ENCODE measurements at places on chromosomes 6 and 20.

GRCh38 chr6:17771609-17772008 lies 64.9 kb upstream of the NUP153 start:
- no peak for ATAC-seq

DNA sequence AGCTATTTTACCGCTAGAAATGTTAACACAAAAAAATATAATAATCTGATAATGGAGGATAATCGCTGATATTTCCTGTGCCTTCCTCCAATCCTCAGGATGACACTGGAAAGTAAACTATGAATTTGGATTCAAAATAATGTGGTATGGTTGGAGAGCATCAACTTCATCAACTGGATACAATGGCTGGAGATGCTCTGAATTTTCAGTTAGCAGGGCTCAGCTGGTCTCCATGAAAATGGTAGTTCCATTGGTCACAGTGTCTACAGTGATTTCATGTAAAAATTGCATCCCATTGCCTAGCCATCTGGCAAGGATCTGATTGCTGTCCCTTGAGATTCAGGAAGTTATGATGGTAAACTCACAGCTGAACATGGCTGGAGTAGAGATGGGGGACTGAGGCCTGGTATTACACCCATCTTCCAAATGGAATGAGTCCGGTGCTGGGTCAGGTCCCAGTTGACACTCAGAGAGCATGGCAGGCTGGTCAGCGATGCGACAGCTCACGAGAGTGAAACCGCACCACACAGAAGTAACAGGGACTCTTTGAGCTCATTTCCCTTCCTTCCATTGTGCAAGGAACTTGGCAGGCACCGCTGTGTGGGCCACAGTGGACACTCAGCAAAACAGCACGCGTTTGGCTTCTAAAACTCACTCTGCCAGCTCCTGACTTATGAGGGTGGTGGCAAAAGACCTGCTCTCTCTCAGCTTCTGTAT lies 142.4 kb upstream of the TNFAIP3 start:
- ATAC-seq, result no peak

DNA sequence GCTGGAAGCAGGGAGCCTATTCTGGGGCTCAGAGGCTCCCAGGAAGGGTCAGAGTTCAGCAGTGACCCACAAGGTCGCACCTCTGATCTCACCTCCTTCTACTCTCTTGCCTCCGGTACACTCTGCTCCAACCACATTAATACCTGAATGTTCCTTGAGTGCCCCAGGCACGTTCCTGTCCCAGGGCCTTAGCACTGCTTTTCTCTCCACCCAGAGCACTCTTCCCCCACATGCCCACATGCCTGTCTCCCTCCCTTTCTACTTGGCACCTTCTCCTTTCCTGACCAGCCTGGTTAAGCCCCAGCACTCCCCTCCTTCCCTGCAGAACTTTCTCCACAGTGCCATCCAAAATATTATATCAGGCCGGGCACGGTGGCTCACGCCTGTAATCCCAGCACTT lies 13.4 kb downstream of the KCNB1 start:
- ATAC-seq, result no peak

- no peak for ATAC-seq
Observed at GRCh38 chr20:50774515-50774914, 20.3 kb upstream of the BCAS4 start.

Measured in esophagus mucosa (tissue), 1 donor.